ENCODE measurements at places on chromosomes 13 and 19.

GRCh38 chr19:7500811-7501450 lies 12.1 kb upstream of the PEX11G start:
- DNase-seq = no peak

GRCh38 chr13:26721251-26722121 lies 39.1 kb downstream of the GPR12 start:
- no peak for DNase-seq

- no peak for DNase-seq
Observed at GRCh38 chr13:112889351-112890290, 79.4 kb upstream of the MCF2L start.

GRCh38 chr19:1467490-1468273 lies 11.3 kb downstream of the C19orf25 start:
- no peak for DNase-seq

GRCh38 chr13:48944221-48944620 lies 31.5 kb upstream of the FNDC3A start:
- DNase-seq = no peak

DNA sequence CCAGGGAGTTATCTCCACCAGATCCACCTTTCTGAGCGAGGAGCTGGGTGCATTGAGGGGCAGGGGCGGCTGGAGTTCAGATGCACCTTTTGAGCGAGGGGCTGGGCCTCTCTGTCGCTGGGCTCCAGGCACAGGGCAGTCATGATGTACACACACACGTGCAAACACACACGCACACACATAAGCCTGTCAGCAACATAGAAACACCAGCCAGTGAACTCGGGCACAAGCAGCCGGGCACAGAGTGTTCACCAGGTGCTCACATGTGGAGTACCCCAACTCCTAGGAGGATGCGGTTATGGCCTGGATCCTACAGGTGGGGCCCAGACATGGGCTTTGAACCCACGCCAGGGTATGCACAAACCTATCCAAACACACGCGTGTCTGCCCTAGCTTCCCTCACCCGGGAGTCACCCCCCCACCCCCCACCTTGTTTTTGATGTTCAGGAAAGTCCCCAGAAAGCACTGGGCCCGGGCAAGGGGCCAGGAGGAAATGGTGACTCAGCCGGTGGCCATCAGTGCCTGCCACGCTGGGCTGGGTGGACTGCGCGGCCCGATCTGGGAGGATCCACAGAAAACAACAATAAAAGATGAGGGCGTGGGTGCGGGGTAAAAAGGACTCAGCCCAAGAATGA lies 13.3 kb downstream of the ARRDC2 start:
- DNase-seq = peak; percentile 97

- DNase-seq = peak; percentile 75
Observed at GRCh38 chr13:24270639-24271141, 38.7 kb upstream of the C1QTNF9 start.

DNA sequence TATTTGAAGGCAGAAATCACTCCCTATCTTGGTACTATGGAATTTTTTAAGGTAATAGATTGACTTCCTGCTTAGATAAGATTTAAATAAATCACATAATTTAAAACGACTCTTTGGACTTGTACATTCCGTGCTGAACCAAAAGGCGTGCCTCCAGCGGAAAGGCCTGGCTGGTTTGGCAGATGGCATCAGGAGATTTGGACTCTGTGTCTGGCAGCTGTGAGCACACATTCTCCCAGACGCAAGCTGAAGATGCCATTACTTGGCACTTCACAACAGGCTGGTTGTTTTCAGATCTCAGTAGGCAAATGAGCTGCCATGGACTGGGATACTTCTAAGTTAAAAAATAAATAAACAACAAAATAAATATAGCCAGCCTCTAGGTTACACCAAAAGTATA lies 104.5 kb upstream of the SLC15A1 start:
- no peak for DNase-seq

DNA sequence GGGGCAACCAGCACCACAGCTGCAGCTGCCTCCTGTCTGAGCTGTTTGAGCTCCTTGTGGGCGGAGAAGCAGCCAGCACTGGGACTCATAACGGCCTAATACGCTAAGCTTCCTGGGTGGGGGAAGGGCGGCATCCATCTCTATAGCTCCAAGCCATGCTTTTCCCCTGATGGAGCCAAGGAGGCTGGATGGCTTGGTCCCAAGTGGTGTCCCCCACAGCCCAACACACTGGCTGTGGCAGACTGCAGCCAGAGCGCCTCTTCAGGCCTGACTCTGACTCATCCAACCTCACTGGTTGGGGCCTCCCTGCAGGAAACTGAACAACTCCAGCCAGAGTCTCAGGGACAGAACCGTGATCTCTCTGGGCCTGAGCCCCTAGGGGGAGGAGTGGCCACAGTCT lies 537.3 kb downstream of the SUCLA2 start:
- no peak for DNase-seq

- peak; percentile 97 for DNase-seq
Observed at GRCh38 chr13:41995946-41996345, 35.0 kb upstream of the VWA8 start.

DNA sequence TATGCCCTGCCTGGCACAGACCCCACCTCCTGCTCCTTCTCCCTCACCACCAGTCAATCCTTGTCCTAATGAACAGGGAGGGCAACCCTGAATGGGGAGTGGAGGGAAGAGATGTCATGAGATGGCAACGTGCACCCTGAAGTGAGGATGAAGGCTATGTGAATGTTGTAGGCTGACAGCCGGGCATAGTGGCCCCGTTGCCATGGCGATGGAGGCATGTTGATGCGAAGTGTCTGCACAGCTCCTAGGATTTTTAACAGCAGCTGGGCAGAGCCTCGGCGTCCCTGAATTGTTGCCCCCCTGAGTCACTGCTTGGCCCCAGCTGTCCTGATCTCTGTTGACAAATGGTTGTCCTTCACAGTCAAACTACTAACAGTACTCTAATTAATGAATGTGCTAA lies 4.8 kb upstream of the ALOX5AP start:
- DNase-seq = no peak

DNA sequence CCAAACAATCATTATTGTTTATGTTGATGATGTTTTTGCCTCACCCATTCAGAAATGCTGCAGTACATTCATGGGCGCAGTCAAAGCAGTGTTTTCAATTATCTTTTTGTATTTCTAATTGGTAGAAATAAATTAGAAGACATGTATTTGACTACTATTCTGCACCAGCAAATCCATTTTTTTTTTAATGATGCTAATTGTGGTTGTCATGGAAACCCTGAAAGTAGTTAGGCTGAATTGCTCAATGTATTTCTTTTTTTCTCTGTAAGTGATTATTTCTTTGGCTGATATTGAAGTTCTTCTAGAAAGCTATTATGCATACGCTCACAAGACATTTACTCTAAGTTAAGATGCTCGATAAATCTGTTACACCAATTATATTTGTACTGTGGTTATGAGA lies 101.2 kb downstream of the RFC3 start:
- DNase-seq = no peak

DNA sequence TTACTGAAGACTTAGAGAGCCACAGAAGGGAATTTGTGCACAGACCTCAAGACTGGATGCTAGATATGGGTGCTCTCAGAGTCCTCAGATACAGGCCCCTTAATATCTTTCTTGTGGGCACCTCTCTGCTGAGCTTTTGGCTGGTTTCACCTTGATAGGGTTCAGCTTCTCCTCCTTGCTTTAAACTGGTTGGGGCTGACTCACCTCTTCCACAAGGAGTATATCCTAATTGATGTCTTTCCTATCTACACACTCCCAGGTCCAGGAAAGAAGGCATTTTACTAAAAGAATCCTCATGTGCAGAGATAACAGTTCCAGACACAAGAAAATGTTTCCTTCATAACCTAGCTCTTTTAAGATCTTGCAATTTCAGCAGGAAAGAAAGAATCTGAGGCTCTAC lies 284.4 kb downstream of the NDFIP2 start:
- DNase-seq = no peak

Measured in hematopoietic multipotent progenitor cell treated with erythropoietin and hydrocortisone succinate and interleukin-3 and kit ligand, for 17 days (in vitro differentiated cells).